Urinary bladder (tissue), 4 donors: ENCODE measurements at places on chromosomes 2 and 18. TPM values are rescaled to one million over a fixed set of nuclear protein-coding genes. Genes with fewer than 3 reads are reported as not detected.

DNA sequence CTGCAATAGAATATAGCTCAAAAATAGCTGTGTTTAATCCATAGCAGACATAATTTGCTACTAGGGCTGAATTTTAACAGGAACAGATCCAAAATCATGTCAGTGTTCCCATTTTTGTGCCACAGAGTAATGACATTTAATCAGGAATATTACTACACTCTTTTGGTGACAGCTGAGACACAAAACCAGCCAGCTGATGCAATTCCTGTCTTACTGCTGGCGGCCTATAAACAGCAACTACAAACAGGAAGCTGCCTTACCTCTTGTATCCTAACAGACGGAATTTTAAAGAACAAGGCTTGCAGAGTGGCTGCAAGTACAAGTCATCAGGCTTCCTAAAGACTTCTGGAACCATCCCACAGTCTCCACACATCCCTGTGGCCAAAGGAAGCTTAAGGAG is 218.1 kb downstream of the ZNF521 start:
- no peak for DNase-seq

Gene ANKRD36B
- 201 TPM for total RNA-seq

DNA sequence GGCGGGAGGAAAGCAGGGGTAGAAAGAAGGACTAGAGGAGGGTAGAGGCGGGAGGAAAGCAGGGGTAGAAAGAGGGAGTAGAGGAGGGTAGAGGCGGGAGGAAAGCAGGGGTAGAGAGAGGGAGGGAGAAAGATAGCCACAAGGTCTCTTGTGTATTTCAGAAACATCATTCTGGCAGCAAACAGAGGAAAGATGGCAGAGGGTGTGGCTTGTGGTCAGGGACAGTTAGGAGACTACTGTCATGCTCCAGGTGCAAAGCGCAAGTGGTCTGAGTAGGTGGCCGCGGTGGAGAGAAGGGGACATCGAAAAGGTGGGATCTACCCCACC is 82.4 kb upstream of the TAF1B start:
- no peak for DNase-seq

GRCh38 chr2:15829985-15830384 is 110.4 kb upstream of the MYCN start:
- no peak for DNase-seq

GRCh38 chr2:146246736-146247523 is 1597.9 kb upstream of the ACVR2A start:
- no peak for DNase-seq

DNA sequence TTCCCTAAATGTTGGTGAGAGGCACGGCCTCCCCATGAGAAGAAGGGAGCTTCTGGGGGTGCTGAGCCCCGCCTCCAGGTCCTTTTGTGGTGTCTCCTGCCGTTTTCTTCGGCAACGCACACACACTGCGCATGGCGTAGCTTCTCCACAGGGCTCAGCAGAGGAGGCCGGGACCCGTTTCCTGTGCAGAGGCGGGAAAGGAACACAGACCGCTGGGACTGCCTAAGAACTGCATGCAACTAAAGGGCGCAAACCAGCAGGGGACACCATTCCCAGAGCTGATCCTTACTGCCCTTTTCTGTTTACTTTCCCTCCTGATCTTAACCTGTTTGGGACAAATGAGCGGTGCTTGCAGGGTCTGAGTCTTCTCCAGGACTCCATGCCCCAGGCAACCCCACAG is 90.3 kb upstream of the CAPN13 start:
- no peak for DNase-seq

DNA sequence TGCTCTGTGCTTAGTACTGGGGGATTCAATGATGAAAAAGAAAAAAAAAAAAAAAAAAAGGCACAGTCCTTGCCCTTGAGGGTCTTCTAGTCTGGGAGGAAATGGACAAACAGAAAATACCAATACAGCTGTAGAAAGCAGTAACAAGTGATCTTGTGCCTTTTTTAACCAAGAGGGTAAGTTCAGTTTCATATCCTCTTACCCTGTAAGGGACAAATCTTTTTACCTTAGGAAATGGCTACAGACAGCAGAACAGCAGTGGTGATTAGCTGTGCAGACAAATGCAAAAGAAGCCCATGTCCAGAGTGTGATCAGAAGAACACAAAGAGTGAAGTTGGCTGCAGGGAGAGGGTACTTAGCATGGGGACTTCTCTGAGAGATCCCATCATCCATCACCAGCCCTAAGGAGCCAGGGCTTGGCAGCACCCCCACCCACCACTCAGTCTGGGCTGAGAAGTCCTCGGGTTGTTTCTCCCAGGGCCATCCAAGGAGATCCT is 102.9 kb downstream of the ALPK2 start:
- no peak for DNase-seq

Gene MC2R
- not detected for total RNA-seq

DNA sequence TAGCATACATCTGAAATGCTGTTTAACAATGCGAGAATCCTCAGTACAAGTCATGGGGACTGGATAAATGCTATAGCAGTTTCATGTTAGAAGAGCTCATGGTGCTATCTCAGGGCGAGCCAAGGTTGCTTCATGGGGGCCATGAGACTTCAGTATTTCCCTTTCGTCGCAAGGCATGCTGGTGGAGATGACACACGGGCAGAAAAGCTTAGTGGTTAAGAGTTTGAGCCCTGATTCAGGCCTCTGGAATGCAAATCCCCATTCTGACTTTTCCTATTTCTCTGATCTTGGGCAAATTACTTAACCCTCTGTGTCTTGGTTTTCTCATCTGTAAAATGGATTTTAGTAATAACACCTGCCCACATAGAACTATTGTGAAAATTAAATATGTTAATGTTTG is 57.4 kb upstream of the EPHA4 start:
- DNase-seq = no peak

Gene SCN7A
- 133 TPM for total RNA-seq
